Fibroblast of skin of left biceps (primary cell): ENCODE measurements at places on chromosomes 16 and 17.

GRCh38 chr17:63153488-63153887 is 187.5 kb downstream of the TANC2 start:
- DNase-seq: no peak

DNA sequence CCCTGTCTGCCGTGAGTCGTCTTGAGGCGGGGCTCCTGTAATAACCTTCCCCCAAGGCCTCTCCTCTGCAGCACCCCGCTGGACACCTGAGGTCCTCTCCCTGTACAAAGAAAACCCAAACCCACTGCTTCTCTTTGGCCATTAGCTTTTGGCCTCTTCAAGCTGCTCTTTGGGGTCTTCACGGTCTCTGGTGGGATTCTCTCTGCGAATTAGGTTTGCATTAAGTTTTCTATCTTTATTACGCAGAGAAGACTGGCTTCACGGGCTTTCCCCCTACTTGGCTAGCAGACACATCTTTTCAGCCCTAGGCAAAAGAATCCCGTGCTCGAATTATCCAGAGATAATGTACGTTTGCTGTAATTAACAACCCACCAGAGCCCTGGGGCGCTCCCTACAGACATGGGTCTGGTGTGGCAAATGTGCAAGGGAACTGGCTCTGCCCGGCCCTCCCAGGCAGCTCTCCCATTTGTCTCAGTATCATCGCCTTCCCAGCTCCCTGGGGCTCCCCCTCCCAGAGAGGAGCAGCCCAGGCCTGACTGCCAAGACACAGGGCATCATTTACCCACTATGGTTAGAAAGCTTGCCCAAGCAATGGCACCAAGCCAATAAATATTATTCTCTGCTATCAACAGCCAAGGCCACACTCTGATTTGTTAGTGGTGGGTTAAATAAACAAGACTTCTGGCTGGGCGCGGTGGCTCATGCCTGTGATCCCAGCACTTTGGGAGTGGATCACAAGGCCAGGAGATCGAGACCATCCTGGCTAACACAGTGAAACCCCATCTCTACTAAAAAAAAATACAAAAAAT is 24.7 kb upstream of the KLHDC4 start:
- DNase-seq: no peak

- no peak for DNase-seq
Observed at GRCh38 chr16:79093554-79093967, 507.0 kb downstream of the MAF start.

GRCh38 chr17:1713878-1714426 is 3.8 kb upstream of the TLCD2 start:
- DNase-seq: no peak

GRCh38 chr17:1030684-1031532 is 34.0 kb downstream of the TIMM22 start:
- DNase-seq: no peak

DNA sequence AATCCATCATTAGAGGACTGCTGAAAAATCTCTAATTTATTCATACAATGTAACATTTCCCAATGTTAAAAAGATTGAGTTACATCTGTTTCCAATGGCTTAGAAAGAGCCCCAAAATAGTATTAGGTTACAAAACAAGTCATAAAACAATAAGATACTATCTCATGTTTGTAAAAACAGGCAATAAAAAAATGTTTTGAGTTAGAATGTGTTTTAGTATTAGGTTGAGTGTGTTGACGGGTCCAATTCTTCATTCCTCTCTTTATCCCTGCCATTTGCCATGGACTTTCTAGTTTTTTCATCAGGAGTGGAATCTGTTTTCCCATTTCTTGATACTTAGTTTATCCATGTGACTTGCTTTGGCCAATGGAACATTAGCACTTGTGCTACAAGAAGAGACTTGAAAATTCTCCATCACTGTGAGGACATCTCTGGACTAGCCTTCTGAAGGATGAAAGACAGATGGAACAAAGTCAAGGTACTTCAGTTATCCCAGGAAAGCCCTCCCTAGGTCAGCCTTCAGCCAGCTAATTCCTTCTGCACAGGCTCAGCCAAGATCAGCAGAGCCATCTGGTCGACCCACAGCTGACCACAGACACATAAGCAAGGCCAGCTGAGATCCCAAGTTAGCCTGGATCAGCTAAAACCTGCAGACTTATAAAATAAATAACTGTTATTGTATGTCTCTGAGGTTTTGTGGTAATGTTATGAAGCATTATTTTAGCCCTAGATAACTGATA is 83.3 kb downstream of the HS3ST3A1 start:
- DNase-seq: peak; percentile 24

GRCh38 chr16:8767176-8767575 is 30.3 kb downstream of the TMEM186 start:
- DNase-seq: no peak

GRCh38 chr17:10336393-10336792 is 36.4 kb downstream of the MYH13 start:
- no peak for DNase-seq

DNA sequence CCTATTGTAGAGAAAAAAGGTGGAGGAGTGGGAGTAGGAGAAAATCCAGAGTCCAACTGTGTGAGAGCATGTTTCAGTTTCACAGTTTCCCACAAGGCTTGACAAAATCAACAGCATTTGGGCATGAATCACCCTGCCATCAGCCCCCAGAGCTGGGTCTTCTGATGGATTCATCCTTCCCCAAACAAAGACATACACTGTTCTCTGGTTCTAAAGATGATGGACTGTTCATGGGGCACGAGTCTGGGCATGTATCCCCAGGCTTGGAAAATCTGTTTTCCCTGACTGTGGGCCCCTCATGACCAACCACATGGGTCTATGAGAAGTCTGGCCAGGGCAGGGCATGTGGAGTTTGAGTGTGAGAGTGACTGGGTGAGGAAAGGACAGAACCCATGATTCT is 210.4 kb upstream of the IRX5 start:
- DNase-seq: no peak

- DNase-seq: no peak
Observed at GRCh38 chr17:66923886-66924285, 40.6 kb upstream of the CACNG4 start.

- DNase-seq: peak; percentile 40
Observed at GRCh38 chr16:3112058-3112880, at the start of gene ZNF205. Gene ZNF205, plus strand, starts transcription at chr16:3112586. Its CDS starts 845 bp downstream, at chr16:3113431.

- DNase-seq: no peak
Observed at GRCh38 chr17:17837966-17838962, 1.5 kb upstream of the SREBF1 start.

DNA sequence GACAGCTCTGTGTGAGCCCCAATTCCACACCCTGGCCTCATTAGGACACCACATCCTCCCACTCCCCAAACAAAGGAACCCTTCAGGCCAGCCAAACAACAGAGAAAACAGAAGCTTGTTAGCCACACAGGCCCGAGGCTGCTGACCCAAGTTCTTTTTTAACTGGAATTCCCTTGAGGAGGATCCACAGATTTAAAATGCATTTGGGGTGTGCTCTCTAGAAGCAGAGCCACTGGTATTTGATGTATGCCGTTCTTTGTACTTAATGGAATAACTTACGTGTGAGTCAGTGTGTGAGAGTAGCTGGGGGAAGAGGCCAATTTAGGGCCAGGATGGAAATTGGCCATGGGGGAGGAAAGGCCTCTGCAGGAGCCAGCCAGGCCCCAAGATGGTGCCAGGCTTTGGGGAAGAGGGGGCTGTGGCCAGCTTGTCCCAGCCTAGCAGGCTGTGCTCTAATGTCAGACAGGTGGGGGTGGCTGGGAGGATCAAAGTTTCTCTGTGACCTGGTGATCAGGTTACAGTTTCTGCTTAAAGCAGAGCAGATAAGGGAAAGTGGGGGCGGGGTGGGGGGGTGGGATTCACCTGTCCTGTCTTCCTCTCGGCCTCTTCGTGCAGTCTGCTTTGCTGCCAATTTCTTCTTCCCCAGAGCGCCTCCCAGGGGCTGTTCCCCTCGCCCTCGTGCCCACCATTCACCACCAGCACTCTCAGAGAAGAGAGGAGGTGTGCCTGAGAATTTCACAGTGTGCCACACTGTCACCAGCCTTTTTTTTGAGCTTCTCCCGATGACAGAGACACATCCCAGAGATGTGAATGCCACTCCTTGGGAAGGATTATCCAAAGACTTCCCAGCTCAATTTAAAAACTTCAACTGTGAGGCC is 50.8 kb downstream of the TOM1L2 start:
- peak; percentile 94 for DNase-seq

DNA sequence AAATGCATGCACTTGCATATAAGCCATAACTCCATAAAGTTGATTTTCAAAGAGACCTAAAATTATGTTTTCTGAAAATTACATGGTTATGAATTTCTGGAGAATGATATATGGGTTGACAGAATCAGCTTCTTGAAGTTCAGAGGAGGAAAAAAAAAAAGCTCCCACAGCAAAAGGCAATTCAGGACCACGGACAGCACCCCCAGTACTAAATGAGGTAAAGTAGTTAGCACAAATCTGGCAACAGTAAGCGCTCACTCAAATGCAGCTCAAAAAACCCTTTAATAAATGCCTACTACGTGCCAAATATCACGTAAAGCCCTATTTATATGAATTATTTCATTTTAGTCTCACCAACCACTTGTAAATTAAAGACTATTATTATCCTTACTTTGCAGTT is 135.2 kb downstream of the SHISA9 start:
- no peak for DNase-seq

- DNase-seq: no peak
Observed at GRCh38 chr16:70494777-70495176, 28.6 kb downstream of the COG4 start.

DNA sequence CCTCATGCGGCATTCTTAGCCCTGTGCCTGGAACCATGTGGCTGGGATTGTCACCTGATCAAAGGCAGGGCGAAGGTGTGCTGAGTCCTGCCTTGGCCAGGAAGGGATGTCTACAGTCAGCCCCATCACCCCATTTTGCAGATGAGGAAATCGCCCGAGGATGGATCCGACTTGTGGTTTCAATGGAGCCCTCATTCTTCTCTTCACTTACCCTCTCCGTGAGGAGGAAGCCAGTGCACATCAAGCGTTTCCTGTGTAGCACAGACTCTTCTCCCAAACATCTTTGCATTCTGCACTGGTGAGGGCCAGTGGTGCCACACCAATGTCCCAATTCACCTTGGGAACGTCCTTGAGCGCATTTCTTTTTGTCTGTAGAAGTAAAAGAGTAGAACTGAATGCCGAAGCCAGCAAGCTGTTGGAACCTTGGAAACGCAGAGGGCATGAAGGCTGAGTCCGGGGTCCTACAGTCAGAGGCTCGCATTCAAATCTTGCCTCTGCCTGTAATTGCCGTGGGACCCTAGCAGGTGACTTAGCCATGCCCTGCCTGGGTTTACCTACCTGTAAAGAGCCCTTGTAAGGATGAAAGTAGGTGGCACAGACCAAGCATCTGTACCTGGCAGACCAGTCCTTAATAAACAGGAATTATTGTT is 85.4 kb downstream of the IRF8 start:
- DNase-seq: no peak

GRCh38 chr16:84270071-84270470 is 24.6 kb upstream of the WFDC1 start:
- DNase-seq: no peak

- no peak for DNase-seq
Observed at GRCh38 chr16:11757671-11758545, 15.3 kb upstream of the TXNDC11 start.

- no peak for DNase-seq
Observed at GRCh38 chr17:34474706-34475105, 104.7 kb upstream of the TMEM132E start.

DNA sequence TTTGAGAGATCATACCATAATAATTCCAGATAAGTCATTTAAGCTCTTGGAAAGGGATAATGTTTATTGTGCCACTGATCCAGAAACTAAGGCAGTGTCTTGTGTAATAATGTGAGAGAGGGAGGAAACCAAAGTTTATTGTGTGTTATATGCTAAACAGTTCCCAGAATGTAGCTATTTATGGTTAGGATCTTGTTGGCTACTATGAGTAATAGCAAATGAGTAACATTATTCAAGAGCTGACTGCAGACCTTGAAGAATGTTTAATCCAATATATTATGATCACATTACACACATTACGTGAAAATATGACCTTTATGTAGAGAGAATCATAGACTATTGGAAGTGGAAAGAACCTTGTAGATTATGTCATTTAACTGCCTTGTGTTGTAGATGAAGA is 139.5 kb downstream of the BCAS3 start:
- peak; percentile 63 for DNase-seq

DNA sequence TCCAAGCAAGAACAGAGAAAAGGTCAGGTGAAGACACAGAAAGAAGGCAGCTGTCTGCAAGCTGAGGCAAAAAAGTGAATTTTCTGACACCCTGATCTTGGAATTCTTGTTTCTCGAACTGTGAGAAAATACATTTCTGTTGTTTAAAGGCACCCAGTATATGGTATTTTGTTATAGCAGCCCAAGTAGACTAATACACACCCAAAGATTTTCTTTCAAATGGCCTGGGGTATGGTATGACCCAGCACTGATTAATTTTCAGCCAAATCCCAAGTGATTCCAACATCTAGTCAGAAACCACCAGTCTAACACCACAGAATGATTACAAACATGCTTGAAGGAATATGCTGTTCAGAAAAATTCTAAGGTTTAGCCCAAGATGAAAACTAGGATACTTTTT is 36.8 kb downstream of the TRIM37 start:
- DNase-seq: no peak

DNA sequence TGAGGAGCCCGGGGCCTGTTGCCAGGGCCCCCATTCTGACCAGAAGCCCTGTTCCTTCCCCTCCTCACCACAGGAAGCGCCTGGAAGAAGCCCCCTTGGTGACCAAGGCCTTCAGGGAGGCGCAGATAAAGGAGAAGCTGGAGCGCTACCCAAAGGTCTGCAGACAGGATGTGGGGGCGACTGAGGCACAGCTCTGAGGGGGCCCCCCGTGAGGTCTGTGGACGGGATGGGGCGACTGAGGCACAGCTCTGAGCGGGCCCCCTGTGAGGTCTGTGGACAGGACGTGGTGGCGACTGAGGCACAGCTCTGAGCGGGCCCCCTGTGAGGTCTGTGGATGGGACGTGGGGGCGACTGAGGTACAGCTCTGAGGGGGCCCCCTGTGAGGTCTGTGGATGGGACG is 13.3 kb downstream of the CENPX start:
- no peak for DNase-seq
